ENCODE measurements at places on chromosomes 1 and 21.
A peak's percentile ranks its signal among the peaks of the same experiment; 100 is the strongest.

DNA sequence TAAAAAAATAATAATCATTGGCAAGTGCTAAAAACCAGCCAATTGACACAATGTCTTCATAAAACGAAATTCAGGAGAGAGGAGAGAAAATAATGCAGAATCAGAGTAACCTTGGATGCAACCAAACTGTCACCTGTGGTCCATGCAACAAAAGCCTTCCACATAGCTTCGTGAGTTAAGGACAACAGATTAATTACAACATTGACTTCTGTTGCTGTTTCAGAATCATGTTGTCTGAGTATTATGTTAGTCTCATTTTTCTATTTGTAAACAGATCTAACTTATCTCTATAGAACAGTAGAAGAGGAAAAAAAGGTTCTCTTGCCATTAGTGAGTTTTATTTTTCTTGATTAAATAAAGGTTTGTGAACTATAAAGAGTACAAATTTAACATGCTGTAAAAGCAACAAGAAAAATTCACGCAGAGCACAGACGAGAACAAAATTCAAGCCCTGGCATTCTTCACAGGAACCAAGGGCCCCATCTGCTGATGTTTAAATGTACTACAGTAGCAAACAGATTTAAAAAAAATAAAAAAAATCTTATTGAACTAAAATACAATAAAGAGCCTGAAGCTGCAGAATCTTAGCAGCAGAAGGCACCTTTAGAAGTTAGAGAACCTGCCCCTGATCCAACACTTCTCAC is 381.1 kb upstream of the PKN2 start:
- H3K27ac ChIP-seq: no peak overlapping the region
- no peak overlapping the region for H3K4me3 ChIP-seq
- H3K36me3 ChIP-seq: no peaks in the 10 kb centered on the region
- peaks cover 27% of the 10 kb centered on the region for H3K4me1 ChIP-seq
- no peaks in the 10 kb centered on the region for H3K27me3 ChIP-seq

GRCh38 chr1:26996024-26996423 is 2.5 kb downstream of the TRNP1 start:
- H3K27me3 ChIP-seq: peaks cover 52% of the 10 kb centered on the region
- peaks cover 57% of the 10 kb centered on the region for H3K4me1 ChIP-seq
- H3K36me3 ChIP-seq: no peaks in the 10 kb centered on the region
- H3K27ac ChIP-seq: no peak overlapping the region
- peak overlapping the region; percentile 92 for H3K4me3 ChIP-seq

GRCh38 chr1:27886353-27886679 is 14.0 kb downstream of the THEMIS2 start:
- H3K36me3 ChIP-seq: peaks cover 7% of the 10 kb centered on the region
- no peak overlapping the region for H3K4me3 ChIP-seq
- no peaks in the 10 kb centered on the region for H3K4me1 ChIP-seq
- DNase-seq: no peak
- H3K27ac ChIP-seq: no peak overlapping the region

DNA sequence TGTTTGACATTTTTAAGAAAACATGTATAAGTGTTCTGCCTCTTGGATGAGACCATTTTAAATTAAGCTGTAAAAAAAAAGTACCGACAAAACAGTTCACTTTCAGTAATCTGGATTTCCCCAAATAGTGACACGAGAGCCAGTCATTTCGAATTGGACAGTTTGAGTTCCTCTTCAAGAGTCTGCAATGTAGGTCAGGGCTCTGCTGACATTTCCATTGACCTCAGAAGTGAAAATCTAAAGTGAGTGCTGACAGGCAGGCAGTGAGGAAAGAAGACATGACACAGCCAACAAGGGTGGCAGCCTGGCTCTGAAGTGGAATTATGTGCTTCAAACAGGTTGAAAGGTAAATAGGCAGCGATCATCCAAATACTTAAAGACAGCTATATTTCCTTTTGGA is at the start of gene IL23R:
Gene IL23R, plus strand, starts transcription at position 259 of the 400 bp plus-strand sequence. CDS start 1,667 bp downstream, outside the sequence.
- H3K4me3 ChIP-seq: no peak within 1 kb of the TSS
- DNase-seq: no peak
- H3K36me3 ChIP-seq: no peaks in the 10 kb centered on the region
- no peak within 1 kb of the TSS for H3K27ac ChIP-seq

DNA sequence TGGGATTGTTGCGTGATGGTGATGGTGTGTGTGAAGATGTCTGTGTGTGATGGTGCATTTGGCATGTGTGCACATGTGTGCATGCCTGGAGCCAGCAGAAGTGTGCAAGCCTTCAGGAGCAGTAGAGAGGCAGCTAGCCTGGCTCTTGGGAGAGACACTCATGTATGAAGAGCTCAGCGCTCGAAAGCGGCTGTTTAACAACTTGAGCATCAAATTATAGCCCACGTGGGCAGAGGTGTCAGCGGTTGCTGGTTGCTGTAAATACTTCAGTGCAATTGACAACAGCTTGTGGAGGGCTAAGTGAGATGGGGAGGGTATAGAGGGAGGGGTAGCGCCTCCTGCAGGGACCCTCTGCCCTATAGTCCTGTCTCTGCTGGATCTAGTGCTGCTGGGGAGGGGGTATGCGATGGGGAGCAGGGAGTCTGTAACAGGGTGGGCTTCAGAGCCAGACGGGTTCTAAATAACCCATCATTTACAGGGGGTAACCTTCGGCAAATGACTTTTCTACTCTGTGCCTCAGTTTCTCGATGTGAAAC is 21.5 kb downstream of the FOXD2 start:
- peaks cover 77% of the 10 kb centered on the region for H3K27me3 ChIP-seq
- no peak overlapping the region for H3K4me3 ChIP-seq
- no peak overlapping the region for H3K27ac ChIP-seq
- no peaks in the 10 kb centered on the region for H3K36me3 ChIP-seq
- no peaks in the 10 kb centered on the region for H3K4me1 ChIP-seq

Measured in neural crest cell (in vitro differentiated cells).